ENCODE measurements at places on chromosomes 5 and 9.

DNA sequence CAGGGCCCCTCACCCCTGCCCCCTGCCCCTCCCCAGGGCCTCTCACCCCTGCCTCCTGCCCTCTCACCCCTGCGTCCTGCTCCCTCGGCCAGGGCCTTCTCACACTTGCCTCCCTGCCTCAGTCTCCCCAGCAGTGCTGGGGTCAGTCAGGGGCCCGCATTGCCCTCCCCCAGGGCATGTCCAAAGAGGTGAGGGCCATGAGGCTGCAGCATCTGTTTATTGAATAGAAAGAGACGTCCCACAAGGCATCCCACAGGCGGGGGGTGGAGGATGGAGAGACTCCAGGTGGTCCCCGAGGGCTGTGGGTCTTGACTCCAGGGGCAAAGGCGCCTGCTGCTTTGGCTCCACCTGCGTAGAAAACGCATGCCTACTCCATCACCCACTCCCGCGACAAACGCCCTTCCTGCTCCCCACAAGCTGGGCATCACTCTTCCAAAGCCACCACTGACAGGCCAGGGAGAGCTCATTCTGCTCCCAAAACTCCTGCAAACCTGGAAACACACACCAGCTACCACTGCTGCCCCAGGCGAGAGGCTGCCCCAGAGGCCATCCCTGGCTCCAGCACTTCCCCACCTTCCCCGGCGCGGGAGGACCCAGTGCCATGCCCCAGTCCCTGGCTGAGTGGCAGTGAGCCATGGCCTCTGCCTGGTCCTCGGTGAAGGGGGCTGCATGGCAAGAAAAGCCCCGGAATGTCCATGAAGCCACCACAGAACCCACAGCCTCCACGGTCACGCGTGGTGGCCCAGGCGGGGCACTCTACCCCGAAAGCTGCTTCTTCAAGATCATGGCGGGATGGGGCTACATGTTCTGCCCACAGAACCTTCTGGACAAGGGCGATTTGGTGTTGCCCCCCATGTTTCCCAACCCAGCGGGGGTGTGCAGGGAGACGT, 1.6 kb upstream of the LCN8 start:
- DNase-seq = no peak

DNA sequence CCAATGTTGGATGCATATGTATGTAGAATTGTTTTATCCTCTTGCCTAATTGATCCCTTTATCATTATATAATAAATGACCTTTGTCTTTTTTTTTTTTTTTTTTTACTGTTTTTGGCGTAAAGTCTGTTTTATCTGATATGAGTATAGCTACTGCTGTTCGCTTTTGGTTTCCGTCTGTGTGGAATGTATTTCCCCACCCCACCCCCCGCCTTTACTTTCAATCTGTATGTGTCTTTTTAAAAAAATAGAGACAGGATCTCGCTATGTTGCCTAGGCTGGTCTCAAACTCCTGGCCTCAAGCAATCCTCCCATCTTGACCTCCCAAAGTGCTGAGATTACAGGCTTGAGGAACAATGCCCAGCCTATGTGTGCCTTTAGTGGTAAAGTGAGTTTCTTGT, 11.3 kb downstream of the AHRR start:
- DNase-seq = peak; percentile 60

- no peak for DNase-seq
These were observed 98.2 kb downstream of the CSNK1G3 start for GRCh38 chr5:123610209-123610608.

DNA sequence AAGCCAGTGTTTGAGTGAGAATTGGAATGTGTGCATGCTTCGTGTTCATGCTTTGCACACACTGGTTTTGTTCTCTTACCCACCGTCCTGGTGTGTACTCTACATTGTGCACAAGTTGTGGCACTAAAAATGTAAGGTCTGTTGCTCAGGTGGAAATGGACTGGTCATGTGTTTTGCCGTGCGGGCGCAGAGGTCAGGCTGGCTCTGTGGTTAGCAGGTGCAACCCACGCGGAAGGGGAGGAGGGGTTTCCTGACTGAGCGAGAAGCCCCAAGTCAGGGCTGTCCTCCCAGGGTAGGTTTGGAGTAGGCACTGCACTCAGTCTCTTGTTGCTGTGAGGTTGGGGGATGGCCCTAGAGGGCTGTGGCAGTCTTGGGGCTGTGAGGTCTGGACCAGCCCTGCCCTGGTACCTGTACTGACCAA, 86.6 kb downstream of the EHMT1 start:
- DNase-seq = peak; percentile 50

- no peak for DNase-seq
These were observed 212.0 kb downstream of the ARHGAP26 start for GRCh38 chr5:142981886-142982820.

DNA sequence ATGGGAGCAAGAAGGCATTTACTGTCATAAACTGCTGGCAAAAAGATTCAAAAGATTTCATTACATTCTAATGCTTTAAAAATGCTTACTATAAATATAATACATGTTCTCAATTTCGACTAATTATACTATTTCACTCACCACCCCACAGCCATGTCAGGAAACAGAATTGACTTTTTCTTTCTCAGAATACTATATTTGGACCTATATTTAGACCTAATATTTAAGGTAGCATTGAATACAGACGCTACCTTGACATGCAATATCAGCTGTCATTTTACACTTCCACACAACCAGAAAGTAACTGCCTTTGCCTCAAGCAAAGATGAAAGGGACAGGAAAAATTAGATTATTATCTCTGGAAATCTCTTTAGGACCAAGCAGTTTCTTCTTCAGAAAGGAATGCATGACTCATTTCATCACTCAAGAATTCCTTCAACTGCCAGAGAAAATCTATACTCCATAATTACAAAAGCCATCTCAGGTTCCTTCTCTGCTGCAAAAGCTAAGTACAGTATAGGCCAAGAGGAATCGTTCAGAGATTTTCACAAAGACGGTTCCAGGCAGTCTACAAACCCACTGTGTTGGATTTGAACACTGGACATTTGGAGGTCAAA, 11.8 kb upstream of the UBE2QL1 start:
- DNase-seq = no peak

DNA sequence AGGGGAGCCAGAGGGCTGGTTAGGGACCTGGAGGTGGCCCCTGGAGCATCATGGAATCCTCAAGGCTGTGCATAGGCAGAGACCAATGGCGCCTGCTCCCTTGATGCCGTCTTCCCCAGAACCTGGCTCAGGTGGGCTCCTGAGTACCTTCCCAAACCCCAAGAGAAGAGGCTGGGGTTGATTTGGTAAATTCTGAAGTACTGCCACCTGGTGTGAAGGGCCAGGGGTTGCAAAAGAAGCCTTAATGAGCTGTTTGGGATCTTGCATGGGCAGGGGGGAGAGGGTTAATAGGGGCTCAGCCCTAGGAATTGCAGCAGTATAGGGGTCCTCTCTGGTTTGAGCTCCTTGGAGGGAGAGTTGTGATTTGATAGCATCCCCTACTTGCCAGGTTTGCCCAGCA, 52.1 kb downstream of the CYSTM1 start:
- no peak for DNase-seq

DNA sequence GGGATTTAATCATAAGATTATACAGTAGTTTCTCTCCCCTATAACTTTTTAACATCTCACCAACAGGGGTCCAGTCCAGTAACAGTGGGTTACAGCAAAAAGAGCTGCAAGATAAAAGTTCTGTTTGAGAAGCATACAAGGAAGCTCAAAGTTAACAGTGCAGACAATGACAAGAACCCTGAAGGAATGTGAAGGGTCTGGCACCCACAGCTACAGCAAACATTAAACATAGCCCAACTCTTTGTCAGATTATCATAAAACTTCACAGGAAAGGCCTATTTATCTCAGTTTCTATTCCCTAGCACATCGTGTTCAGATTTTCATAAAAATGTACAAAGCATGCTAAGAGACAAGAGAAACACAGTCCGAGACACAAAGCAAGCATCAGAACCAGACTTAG, 309.4 kb downstream of the DIRAS2 start:
- no peak for DNase-seq

- DNase-seq = no peak
These were observed 104.2 kb upstream of the HMHB1 start for GRCh38 chr5:143707806-143708205.

- DNase-seq = no peak
These were observed 22.2 kb upstream of the CMBL start for GRCh38 chr5:10329820-10330481.

DNA sequence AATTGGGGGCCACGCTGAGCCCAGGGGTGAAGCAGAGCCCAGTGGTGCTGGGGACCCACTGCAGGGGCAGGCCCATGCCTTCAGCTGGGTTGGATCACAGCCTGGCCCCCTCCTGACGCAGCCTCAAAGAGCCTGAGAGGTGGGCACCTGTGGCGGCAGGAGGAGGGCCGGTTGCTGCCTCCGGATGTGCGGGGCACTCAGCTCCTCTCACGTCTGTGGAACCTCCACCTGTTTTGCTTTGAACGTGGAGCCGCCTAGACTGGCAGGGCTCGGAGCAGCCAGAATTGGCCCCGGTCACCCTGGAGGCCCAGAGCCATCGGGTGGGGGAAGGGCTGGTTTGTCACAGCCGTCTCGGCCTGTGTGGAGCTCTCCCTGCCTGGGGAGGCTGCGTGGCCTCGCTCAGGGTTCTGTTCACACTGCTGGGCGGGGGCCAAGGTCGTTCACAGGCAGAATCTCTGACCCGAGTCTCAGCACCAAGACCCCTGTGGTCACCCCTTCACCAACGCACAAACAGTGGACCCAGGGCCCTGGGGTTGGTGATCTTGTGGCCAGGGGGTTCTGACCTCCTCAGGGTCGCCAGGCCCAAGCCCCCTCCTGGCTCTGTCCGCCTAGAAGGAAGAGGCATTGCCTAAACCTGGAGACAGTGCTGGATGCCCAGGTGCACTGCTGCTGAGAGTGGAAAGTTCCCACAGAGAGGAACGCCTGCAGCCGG, 9.2 kb upstream of the SLC9A3 start:
- no peak for DNase-seq

- no peak for DNase-seq
These were observed 19.6 kb upstream of the INSL6 start for GRCh38 chr9:5205071-5205470.

GRCh38 chr5:83877911-83878706, 157.5 kb upstream of the HAPLN1 start:
- no peak for DNase-seq

- no peak for DNase-seq
These were observed 145.3 kb upstream of the RASEF start for GRCh38 chr9:83208065-83208850.

DNA sequence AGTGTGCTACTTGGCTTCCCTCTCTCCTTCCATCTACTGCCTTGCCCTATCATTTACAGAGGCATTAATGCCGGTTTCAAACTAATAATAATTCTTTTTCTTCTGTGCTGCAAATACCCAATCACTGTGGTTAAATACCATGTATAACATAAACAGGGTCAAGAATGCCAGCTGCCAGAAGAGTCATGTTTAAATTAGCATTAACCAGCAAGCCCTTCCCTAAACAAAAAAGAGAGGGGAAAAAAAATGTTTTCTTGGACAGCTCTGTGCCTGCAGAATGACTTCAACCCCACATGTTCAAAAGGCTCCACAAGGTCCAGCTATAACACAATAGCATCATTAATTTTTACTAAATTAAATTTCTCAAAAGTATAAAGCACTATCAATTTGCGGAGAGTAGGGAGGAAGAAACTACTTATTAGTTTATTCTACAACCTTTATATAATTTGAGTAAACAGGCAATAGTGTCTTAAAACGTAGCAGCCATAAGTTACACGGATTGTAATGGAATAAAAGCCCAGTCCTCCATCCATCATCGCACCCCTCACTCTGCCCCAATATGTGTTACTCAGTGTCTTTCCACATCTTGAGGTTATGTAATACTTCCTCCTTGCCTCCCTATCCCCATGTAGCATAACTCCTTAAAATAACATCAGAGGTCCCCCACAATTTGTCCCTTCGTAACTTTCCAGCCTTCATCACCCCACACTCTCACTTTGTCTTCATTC, 3.9 kb downstream of the LPAR1 start:
- DNase-seq = no peak

DNA sequence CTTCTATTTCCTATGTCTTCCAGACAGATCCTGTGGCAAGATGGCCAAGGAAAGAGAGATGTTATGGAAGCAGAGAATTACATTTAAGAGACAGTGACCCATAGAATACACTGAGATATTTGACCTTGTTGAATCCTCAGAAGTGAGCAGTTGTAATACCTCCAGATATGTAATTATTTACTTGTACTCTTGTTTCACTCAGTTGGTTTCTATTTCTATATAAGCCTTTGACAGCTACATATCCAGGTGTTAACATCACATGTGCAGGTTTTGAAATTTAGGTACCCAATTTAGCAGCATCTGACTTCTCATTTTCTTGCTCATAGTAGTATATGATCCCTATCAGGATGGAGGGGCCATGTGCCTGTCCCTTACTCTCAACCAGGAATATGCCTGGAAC, 269.5 kb downstream of the CD180 start:
- DNase-seq = no peak
